ENCODE measurements at places on chromosomes 1 and 21.

DNA sequence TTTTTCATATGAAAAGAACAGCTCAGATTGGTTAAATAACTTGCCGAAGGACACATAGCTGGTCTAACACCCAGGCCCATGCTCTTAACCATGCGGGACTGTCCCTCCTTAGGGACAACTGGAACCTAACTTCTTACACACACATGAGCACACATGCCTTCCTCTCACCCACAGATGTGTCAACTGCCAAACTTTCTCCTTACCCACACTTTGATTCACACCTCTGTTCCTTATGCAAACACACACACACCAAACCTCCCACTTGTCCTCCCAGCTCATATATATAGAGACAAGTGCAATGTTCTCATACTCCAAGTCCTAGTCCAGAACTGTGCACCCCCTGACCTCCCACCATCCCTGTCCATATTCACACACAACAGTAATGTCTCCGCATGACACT is 4.3 kb downstream of the RAB25 start:
- DNase-seq: no peak

DNA sequence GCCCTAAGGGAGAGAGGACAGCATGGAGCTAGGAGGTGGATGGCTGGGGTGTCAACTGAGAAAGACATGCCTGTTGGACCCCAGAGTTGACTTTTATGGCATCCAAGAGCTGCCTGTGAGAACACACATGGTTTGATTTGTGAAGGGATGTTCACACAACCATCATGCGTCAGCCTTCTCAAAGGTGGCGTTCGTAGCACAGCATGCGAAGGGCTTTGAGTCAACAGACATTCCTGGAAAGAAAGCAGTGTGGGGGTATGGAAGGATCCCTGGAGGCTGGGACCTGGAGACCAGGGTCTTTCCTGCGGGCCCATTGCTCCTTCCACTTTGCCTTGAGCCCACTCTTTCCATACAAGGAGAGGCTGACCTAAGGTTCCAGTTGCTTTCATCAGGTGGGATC is 6.4 kb upstream of the WNT3A start:
- DNase-seq: no peak

DNA sequence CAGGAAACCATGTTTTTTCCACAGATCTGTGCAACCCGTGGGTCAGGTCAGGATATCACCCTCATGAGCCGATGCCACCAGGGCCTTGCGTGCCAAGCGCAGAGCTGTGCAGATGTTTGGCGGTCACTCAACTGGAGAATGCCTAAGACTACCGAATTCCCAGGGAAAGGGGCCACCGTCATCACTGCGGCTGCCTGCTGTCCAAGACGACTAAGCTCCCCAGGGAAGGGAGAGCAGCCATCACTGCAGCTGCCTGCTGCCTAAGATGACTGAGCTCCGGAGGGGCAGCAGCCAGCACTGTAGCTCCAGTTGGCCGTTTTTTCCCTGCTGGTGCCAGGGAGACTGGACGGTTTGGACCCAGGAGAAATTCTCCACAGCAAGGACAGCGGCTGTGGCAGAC is 31.1 kb downstream of the AKT3 start:
- no peak for DNase-seq

DNA sequence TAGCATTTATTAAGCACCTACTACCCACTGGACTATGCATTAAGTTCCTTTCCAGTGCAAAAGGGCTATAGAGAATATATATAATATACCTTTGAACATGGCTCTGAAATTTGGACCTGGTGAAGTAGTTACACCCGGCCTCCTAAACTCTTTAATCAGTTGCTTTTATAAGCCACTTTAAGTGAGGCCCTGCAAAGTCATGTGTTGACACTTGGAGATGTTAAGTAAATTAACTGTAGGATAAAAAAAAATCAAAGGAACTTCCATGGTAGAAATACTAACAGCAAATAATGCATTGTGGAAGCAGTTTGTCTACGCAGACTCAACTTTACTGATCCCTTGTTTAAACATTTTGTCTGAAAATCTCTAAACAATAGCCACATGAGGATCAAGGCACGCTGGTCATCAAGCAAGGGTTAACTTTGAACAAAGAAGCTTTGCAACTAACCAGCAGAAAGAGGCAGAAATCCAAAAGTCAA is 283.9 kb downstream of the VAV3 start:
- DNase-seq: no peak

GRCh38 chr1:16215882-16216753 is 3.7 kb upstream of the ARHGEF19 start:
- peak; percentile 49 for DNase-seq

- peak; percentile 2 for DNase-seq
Observed at GRCh38 chr1:169550294-169550693, 36.0 kb downstream of the F5 start.

DNA sequence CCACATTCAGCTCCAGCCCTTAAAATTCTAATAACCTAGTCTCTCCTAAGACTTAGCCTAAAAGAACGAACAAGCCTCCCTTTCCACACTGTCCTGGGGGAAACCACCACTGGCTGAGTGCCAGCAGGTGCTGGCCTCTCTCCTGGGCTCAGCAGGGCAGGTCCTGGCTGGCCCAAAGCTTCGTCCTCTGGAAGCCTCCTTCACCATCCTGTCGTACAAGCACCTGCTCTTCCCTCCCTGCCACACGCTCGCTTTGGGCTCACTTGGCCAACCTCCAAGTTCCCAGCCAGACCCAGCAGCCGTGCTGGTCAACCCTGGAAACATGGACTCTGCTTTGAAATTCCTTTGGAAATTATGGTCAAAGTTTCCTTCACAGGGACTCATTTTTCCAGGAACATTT is 58.2 kb upstream of the SLC25A33 start:
- no peak for DNase-seq
